ENCODE measurements at places on chromosomes 5 and 9. TPM values are rescaled to one million over a fixed set of nuclear protein-coding genes. Genes with fewer than 3 reads are reported as not detected.

DNA sequence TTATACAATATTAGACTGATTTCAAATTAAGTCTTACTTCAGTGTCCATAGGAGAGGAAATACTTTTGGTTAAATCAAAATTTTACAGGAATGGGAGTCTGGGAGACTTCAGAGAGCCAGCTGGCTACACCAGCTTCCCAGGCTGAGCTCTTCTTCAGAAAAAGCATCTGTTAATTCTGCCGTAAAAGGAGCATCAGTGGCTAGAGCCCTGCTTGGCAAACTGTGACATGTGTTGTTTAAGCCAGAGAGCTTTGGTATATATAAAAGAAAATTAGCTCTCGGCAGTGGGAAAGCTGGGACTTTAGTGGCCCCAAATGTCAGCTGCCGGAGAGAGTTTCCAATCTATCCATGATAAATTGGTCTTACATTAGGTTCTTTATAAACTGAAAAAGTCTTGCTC is 378.8 kb upstream of the TUSC1 start:
- no peak for DNase-seq

- peak; percentile 75 for DNase-seq
These were observed 3.9 kb upstream of the GNAQ start for GRCh38 chr9:78035383-78035993.

The SPINK4 gene
- not detected for total RNA-seq

DNA sequence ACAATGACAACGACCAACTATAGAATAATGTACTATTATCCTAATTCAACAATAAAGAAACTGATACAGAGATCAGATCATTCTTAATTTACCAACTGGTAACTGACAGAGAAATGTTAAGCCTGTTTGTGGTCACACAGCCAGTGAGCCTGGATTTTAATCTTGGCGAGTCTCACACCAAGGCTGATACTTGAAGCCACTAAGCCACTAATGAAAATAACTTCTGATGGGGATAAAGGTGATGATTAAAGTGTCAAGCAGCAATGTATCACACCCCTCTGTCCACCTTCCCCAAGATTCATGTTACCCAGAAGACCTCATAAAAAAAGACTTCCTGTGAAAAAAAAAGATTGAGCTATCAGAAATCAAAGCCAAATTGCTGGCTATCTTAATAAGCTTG is 350.5 kb downstream of the SPOCK1 start:
- DNase-seq = no peak

The GPR21 gene
- total RNA-seq = 0.49 TPM
